ENCODE measurements at places on chromosomes 5 and 9.

- DNase-seq: peak; percentile 27
Measured at GRCh38 chr9:129887334-129888292, 52.4 kb downstream of the USP20 start.

DNA sequence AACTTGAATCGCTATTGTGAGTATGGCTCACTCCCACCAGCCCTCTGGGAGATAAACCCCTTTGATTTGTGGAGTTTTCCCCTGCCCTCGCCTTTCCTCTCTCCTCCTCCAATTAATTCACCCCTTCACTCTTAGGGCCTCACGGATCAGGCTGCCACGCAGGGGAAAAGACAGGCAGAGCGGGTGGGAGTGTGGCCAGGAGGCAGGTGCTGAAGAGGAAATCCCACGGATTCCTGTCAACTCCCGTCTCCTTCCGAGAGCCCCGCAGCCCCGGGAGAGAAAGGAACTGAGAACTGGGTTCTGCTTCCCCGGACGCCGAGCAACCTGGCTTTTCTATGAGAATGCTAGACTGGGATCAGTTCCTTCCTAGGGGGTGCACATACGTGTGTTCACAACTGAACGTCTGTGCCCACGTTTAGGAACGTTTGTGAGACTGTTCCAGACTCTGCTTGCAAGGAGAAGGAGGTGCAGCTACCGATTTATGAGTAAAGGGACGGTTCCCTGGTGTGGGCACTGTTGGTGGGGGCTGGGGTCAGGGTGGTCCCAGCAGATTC lies 314.5 kb upstream of the TLE4 start:
- peak; percentile 4 for DNase-seq

GRCh38 chr5:53890490-53890889 lies 330.1 kb downstream of the NDUFS4 start:
- DNase-seq: no peak

DNA sequence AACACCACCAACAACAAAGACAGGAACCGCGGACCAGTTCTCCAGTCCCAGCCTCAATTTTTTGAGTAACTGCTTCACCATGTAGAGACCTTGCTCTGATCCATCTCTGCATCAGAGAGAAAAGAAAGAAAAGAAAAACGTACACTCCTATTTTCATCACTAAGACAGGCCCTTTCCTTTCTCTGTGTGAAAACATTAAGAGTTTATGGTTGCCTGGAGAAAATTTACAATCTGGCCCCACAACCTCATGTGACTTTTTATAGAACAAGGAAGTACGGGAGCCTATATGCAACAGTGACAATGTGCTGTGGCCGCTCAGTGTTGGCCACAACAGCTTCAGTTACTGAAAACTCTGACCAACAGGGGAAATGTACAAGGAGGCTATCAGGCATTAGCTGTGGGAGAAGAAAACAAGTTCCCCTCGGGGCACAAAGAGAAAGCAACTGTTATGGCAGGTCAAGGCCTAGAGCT lies 272.9 kb upstream of the PTGER4 start:
- DNase-seq: no peak

- no peak for DNase-seq
Measured at GRCh38 chr9:131744720-131745201, 4.9 kb upstream of the RAPGEF1 start.

DNA sequence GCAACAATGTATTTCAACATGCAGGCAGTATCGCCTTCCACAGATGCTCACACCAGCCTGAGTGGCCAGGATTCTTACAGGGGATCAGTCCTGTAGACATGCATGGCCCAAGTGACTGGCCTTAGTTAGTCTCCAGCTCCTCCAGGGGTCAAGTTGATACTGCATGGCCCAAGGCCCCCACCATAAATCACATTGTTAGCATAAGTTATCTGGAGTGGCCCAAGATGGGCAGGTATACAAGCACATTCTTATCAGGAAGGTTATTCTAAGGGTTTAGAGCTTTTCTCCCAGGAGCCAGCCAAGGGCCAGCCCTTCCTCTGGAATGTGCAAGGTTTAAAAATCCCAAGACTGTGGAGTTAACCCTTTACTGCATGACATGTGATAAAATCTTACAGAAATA lies 230.9 kb upstream of the NFIL3 start:
- no peak for DNase-seq

GRCh38 chr5:66882606-66883227 lies 286.5 kb downstream of the MAST4 start:
- peak; percentile 72 for DNase-seq

- no peak for DNase-seq
Measured at GRCh38 chr5:34749431-34749873, 89.5 kb upstream of the TTC23L start.

DNA sequence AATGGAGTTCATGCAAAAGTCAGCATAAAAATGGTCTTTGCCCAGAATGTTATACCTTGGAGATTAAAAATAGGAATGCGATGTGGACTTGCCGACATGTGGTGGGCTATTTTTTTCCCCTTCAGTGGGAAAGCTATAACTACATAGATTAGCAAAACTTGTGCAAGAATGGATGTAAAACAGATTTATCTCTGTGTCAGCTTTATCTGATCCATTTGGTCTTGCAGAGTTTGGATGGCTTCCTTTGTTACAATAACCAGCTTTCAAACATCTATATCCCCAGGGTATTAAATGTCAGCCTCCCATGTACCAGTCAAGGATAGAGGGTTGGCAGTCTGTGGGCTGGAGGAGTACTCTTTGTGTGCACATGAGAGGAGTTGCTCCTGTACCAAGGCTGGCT lies 284.9 kb downstream of the TMEM38B start:
- no peak for DNase-seq

- no peak for DNase-seq
Measured at GRCh38 chr9:4700091-4700490, 20.7 kb downstream of the CDC37L1 start.

- DNase-seq: peak; percentile 61
Measured at GRCh38 chr5:168327994-168328393, 36.5 kb downstream of the WWC1 start.

- peak; percentile 59 for DNase-seq
Measured at GRCh38 chr5:153831973-153832372, 206.7 kb downstream of the FAM114A2 start.

DNA sequence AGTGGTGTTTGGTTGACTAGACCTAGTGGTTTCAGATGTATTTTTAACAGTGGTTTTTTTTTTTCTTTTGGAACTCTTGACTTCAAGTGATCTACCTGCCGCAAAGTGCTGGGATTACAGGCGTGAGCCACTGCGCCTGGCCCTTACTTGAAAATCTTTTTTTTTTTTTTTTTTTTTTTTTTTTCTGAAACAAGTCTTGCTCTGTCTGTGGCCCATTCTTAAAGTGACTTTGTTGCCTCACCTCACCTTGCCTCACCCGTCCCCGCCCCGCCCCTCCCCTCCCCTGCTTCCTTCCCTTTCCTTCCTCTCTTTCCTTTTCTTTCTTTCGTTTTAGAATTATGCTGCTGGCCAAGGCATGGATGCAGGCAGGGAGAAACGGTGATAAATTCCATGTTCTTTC lies 26.0 kb downstream of the GPBP1 start:
- DNase-seq: no peak

DNA sequence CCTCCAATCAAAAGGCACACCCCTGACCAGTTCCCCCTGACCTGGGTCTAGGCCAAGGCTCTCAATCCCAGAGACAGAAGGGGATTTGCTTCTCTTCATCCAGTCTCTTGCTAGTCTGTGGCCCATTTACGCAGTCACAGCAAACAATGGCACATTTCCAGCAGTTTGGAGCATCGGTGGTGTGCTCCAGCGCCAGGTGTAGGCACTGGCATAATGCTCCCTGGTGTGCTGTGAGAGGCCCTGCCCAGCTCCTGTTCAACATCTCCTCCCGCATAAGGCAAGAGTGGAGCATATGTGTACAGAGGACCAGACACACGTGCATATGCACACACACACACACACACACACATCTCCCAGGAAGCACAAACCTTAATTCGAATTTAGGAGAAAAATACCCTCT lies 79.5 kb upstream of the ERCC6L2 start:
- no peak for DNase-seq

DNA sequence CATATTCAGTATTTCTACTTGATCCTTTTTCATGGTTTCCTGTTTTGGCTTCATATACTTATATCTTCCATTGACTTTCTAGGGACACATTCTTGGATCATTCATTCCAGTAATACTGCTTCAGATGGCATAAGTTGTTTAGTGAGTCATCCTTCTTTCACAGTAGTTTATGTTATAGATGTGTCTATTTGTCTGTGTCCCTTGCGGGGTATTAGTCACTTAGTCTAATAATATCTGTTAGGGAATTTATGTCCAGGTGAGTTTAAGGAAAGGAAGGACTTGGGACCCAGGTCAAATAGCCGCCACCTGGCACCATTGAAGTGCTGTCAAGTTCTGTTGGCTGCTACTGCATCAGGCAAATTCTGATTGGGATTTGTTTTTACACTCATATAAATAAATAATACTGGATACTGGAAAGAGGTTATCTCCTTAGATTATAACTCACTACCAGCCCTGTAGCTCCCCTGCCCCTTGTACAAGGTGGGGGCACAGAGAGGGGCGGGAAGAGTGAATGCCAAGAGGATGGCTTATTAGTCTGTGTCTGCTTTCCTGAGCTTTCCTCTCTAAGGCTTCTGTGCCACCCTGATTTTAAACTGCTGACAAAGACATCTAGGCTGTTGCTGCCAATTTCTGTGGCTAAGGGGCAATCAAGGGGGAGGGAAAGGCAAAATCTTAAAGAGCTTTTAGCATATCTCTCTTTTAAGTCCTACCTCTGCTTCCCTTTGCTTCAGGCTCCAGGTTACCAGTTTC lies 64.9 kb downstream of the CDC42SE2 start:
- DNase-seq: peak; percentile 11

GRCh38 chr5:111385970-111386831 lies 126.1 kb downstream of the STARD4 start:
- DNase-seq: no peak

DNA sequence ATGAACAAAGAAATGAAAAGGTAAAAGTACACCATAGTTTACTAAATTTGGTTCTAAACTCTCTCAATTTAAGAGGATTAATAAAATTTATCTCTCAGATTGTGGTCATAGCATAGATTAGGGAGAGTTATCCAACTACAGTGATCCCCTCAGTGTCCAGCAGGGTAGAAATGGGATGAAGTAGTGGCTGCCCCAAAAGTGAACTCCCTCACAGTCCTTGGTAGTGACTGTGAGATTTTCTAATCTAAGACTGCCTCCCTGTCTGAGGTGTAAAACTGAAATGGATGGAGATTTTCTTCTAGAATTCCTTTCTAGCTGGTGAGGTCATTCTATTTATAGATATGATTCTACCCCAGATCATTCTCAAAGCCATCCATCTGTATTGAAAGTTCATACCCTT lies 455.5 kb downstream of the ACTL7B start:
- peak; percentile 39 for DNase-seq

- DNase-seq: no peak
Measured at GRCh38 chr5:88890070-88890781, 7.2 kb upstream of the MEF2C start.

DNA sequence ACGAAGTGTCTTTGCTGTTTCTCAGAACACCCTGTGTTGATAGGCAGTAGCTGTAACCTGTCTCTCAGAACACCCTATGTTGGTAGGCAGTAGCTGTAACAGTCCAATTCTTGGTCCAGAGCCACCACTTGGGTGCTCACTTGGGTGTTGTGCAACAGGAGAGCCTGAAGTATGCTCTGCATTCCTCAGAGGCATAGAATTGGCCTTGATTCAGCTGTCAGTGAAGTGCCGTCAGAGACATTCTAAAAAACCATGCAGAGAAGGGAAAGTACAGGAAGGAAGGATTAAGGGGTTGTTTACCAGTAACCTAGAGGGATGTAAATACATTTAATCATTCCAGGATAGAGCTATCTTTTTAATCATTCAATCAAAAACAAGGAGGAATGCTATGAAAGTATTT lies 231.2 kb downstream of the ARRDC3 start:
- peak; percentile 99 for DNase-seq

DNA sequence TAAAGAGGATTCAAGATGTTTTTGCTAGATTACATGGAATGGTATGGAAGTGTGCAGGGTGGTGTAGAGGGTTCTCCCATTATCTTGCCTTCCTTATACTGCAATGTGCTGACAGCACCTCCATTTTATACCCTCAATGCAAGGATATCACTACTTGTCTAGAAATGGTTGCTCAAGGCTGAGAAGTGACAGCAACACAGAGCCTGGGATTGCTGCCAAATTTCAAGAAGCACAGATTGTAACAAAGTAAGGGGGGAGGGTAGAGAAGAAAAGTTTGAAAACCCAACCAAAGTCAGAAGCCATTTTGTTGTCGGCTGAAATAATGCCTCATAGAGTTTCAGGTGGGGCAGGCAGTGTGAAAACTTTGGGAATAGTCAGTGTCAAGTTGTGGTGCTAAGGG lies 29.8 kb downstream of the PCDHAC2 start:
- DNase-seq: no peak

GRCh38 chr9:10259668-10260067 lies 353.1 kb downstream of the PTPRD start:
- DNase-seq: no peak

DNA sequence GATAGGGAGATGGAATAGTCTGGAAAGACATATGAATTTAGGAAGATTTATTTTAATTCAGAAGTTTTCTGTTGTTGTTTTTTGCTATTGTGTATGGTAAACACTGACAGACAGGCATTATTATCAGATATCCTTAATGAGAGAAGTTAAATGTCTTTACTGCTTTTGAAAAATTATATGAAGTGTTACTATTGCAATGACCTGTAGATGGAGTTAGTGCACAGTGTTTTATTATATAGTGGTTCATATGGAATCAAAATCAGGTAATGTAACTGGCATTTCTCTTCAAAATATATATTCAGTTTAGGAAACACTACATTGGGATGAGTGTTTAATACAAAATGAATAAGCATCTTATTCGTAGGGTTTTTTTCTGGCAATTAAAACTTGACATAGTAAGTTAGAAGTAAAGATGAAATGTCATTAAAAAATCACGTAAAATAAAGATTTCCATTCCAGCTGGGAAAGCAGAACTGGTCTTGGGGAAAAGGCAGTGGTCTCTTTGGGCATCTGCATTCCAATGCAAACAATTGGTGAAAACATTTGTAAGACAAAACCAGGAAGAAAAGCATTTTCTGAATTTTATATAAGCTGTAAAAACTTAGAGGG lies 3.9 kb downstream of the GABRA1 start:
- no peak for DNase-seq

DNA sequence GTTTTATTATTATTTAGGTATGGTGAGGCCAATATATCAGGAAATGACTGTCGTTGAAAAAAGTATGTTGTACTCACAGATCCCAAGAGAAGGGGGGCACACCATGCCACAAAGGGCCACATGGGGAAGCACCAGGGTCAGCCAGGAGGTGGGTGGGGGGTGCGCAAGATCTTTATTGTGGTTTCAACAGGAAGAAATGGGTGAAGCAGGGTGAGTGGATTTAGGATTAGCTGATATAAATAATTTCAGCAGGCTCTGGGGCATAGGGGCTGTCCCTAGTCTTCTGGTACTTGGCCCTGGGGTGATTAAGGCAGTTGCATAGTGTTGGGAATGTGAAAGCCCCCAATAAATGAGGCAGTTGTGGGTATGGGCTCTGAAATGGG lies 8.6 kb downstream of the PDCD1LG2 start:
- no peak for DNase-seq

GRCh38 chr9:89718176-89718575 lies 113.4 kb downstream of the GADD45G start:
- no peak for DNase-seq

- no peak for DNase-seq
Measured at GRCh38 chr5:4883360-4883759, 256.8 kb upstream of the ADAMTS16 start.

- no peak for DNase-seq
Measured at GRCh38 chr5:84273517-84273883, 111.2 kb downstream of the EDIL3 start.

GRCh38 chr9:120440791-120441190 lies 139.2 kb downstream of the CDK5RAP2 start:
- DNase-seq: no peak

Measured in NCI-H226 (cell line).